Activated CD4-positive, CD25-positive, alpha-beta regulatory T cell treated with anti-CD3 and anti-CD28 coated beads, Interleukin-2, amount 50 U/mL, for 72 hours (primary cell): ENCODE measurements at places on chromosomes 16 and 17.

DNA sequence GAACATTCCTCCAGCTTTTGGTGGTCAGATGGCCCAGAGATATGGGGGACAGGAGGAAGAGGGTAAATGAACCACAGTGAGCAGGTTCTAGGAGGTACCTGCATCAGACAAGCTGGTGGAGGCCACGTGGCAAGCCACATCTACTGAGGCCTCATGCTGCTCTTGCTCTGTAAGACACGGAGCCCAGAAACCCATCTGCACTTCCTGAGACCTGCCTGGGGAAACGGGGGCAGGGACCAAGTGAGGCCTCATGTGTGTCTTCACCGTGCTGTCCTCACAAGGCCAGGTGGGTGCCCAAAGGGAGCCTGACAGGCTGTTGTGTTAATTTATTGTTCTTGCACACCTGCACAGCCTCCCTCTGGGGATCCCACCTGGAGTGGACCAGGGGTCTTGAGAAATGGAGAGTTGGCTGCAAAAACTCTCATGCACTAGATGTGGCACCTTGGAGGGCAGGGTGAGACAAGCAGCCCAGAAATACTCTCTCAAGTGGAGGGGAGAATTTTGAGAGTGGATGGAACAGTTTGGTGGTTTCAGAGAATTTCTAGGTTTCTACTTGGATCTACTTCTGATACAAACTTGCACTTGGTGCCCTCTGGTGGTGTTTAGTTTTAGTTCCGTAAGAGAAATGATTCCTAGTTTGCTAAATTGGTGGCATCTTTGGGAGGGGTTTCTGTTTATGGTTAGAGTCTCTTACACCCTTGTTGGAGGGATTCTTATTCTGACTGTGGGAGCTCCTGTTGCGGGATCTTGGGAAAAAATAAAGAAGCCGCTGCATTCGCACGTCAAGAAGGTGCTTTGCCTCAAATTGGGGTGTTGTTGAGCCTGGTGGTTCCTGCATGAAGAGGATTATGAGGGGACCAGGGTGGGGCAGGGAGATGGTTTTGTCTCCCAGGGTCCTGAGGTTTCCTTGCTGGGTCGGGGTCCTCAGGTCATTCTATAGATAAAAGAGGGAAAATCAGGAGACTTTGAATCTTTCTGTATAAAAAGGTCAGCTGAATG lies 47.5 kb downstream of the SLC6A2 start:
- DNase-seq, result no peak

DNA sequence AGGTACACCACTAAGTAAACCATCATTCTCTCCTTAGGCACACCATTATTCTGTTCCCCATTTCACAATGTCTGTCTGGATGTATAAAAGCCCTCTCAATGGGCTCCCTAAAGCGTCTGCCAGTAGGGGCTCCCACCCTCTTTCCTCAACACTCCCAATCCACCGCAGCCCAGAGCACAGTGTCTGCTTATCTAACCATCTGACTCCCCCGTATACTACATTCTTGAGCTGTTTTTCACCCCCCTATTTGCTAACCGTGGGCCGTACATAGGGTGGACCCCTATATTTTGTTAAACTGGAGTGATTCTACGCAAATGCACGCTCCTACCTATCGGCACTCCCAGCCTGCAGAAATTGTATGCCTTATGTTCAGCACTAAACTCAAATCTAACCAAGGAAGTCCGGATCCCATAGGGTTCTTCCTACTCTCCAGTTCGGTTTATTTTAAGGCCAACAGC lies 685 bp upstream of the PSMD3 start:
- DNase-seq, result no peak

DNA sequence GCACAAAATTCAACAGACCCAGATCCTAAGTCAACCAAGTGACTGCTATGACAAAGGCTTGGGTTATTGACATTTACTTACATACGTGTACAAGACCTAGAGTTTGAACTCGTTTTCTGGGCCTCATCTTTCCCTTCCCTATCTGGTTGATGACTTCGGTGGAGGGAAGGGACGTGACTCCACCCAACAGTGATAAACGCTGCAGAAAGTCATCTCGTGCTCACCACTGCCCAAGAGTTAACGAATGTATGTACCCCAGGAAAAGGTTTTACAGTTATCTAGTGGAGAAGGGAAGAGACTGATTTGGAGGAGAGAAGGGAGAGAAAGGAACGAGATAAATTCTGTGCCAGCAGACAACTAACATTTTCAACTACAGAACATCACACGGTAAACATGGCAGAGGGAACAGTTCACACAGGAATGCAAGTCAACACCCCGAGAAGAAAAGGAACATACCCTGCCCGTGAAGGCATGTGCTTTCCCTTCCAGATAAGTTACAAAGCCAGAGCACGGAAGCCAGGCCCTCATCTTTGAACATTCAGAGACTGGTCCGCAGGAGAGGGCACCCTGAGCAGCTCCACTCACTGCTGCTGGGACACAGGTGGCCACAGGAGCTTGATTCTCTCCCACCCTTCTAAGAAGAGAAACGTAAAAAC lies 13.9 kb upstream of the CYTH1 start:
- DNase-seq, result no peak

- DNase-seq, result no peak
Measured at GRCh38 chr17:80732268-80732667, 187.6 kb downstream of the RPTOR start.

- no peak for DNase-seq
Measured at GRCh38 chr17:76076765-76077583, 2.0 kb upstream of the ZACN start.

DNA sequence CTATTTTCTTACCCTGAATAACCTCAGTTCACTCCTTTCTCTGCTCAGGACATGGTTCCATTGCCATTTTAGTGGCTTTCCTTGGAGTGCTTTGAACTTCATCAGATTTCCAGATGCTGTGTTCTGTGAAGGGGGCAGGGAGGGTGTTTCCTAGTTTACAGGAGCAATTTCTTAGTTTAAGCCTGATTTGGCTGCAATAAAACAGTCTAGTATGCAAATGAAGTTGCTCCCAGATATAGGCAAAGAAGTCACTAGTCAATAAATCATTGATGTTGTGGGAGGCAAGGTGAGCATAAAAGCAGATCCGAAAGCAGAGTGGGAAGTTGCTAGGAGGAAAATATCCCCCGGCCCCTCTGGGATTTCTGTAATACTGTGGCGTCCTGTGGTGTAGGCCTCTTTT lies 202.3 kb downstream of the HS3ST4 start:
- DNase-seq, result no peak

DNA sequence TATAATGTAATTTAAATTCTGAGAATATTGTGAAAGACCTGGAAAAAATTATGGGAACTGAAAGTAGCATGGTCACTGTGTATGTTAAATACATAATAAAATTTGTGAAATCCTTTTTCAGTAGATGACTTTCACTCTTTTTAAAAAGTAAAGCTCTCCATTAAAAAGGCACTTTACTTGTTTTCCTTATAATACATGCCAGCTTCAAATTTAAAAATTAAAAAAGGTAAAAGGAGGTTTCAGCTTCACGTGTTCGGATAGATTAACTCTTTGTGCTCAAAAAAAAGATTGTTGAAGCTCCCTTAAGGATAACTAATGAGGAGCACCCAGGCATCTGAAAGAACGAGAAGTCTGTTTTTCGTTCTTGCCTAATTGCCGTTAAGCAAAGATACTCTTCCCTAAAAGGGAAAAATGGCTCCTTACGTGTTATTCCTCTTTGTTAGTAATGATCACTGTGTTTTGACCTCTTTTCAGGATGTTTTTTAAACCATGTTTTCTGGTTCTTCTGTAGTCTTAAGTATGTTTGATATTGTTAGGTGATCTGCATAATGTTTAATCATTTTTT lies 87.8 kb downstream of the TUBD1 start:
- no peak for DNase-seq

GRCh38 chr17:77738751-77739531 lies 219.6 kb upstream of the TNRC6C start:
- DNase-seq, result peak; percentile 17

- no peak for DNase-seq
Measured at GRCh38 chr16:9545522-9546437, 454.3 kb downstream of the HAPSTR1 start.

DNA sequence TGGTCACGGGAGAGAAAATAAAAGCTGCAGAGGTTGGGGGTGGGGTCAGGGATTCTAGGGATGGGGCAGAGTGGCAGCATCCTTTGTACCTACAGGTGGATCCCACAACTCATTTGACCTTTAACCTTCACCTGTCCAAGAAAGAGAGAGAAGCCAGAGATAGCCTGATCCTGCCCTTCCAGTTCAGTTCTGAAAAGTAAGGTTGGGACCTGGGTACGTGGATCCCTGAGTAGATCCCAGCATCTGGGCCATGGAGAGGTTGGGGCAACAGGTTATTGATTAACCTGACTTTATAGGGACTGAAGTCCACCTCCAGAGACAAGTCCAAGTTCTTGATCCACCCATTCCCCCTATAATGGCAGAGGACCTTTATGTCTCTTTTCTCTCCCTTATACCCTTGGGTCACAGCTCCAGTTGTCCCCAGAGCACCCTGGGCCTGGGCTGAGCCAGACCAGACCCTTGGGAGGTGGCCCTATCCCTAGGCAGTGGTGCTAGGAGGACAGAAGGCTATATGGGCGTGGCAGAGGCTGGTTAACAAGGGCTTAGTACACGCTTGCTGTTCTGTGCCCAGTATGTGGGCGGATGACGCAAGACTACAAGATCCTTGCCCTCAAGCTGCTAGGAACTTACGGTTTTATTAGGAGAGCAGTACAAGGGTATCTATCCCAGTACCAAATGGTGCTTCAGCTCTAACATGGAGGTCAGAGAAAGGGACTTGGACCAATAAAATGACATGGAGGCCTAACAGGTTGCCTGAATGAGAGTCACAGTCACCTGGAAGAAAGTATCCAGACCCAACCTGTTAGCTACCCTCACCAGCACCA lies 3.3 kb downstream of the CLDN7 start:
- DNase-seq, result no peak

GRCh38 chr16:13332713-13333255 lies 431.4 kb downstream of the SHISA9 start:
- DNase-seq, result no peak

GRCh38 chr17:15361151-15361550 lies 19.8 kb upstream of the TEKT3 start:
- no peak for DNase-seq

DNA sequence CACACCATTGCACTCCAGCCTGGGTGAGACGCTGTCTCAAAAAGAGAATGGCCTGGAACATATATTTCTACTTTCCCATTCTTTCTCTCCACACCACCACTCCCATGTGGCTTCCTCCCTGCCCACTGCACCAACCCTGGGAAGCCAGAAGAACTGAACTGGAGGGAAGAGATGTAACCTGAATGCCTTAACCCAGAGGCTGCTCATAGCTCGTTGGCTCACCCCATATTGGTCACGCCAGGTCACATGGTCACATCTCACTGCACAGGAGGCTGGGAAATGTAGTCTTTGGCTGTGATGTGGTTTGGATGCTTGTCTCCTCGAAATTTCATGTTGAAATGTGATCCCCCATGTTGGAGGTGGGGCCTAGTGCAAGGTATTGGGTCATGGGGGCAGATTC lies 5.9 kb upstream of the DNAH17 start:
- DNase-seq, result no peak

DNA sequence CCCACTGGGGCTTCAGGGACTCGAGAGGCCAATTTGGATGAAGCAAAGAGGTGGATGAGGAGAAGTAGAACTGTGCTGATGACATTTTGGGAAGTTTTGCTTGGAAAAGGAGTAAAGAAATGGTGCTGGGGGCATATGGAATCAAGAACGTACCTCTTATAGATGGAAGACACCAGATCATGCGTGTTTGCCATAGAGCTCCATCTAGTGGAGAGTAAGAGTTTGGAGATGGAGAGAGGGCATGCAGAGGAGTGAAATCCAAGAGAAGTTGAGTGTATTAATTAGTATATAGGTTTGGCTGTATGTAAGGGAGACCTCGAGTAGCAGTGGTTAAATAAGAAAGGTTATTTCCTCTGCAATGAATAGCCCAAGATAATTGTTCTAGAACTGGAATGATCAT lies 56.0 kb downstream of the SHISA6 start:
- DNase-seq, result no peak

DNA sequence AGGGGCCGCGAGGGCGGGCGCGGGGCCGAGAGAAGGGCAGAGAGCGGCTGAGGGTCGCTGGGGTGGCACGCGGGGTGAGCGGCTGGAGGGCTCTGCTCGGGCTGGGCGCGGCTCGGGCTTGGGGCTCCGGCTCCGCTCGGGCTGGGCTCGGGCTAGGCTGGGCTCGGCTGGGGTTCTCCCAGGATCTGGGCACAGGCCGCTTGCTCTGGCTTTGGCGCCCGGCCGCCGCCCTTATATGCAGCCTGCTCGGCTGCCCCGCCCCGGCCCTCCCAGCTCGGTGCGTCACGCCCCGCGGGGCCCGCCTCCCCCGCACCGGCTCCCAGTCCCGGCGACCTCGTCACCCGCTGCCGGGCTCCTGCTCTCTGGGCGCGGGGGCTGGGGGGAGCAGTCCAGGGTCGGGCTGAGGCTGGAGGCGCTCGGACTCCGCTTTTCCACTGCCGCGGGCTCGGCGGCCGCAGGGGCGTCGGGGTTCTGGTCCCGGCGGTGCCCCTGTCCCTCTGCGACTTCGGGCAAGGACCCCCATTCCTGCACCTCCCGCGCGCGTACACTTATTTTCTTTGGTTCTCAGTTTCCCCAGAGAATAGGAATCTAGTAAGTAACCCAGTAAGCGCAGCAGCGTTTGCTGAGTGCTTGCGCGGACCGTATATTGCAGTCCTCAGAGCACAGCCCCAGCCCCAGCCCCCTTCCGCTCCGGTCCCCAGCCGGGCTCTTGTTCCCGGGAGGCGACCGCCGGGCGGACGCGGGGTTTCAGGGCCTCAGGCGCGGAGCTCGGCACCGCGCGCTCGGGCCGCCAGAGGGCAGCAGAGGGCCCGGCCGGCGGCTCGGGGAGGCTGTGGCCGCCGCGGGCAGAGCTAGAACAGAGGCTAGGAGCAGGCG lies at the start of gene RASD1:
TSS of gene RASD1 (minus strand) at position 207 of the 876 bp plus-strand sequence. CDS start 214 bp downstream, outside the sequence.
- peak; percentile 83 for DNase-seq

- DNase-seq, result no peak
Measured at GRCh38 chr16:71338193-71338592, 20.3 kb upstream of the CALB2 start.

DNA sequence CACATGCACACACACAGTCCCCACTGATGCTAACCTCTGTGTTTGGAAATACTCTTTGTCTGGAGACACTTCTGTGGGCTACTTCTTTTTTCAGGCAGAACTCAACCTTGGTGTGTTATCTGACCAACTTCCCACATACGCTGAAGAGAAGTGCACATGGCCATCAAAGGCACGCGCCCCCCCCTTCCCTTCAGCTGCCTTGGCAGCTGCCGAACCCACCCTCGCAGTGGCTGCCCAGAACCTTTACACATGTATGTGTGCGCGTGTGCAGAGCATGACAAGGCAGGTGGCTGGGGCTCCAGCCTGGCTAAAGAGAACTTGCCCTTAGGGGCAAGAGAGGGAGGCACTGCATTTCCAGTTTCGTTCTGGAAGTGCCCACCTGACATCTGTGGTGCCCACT lies 3.9 kb downstream of the RAPGEFL1 start:
- no peak for DNase-seq

DNA sequence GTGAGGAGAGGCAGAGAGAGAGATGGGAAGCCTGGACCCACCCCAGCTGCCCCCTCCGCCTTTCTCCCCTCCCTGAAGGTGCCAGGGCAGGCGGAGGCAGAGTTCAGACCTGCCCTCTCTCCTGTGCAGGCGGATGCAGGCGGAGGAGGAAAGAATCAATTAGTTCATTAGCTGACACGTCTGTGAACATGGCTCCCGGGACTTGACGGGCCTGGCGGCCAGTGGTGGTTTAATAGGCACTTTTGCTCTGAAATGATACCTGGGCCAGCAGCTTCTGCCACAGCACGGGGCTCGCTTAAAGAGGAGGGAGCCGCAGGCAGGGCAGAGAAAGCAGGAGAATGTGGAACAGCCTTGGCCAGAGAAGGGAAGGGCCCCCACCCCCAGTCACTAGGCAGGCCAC lies 98.1 kb downstream of the SDK2 start:
- no peak for DNase-seq

- DNase-seq, result no peak
Measured at GRCh38 chr17:70137451-70138230, 31.7 kb upstream of the KCNJ2 start.
